ENCODE measurements at places on chromosomes 11 and 22. TPM values are rescaled to one million over a fixed set of nuclear protein-coding genes. Genes with fewer than 3 reads are reported as not detected.
A peak's percentile ranks its signal among the peaks of the same experiment; 100 is the strongest.

- no peak for DNase-seq
Measured at GRCh38 chr11:16815047-16815767, 76.8 kb downstream of the C11orf58 start.

DNA sequence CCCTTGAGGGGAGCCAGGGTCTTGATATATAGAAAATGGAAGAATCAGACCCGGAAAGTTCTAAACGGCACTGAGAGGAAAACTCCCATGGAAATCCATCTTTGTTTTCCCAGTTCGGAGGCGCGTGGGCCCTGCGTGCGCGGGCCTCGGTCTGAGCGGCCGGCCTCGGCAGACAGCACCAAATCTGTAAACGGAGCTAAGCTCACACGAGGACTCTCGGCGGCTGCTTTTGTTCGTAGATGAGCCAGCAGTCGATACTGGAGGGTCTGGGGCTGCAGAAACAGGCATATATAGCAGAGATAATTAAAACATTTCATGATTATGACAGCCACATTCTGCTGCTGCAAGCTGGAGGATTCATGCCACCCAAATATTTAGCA is 68.5 kb upstream of the PPARA start:
- no peak for DNase-seq

GRCh38 chr11:58652726-58653280 is 30.3 kb downstream of the CNTF start:
- no peak for DNase-seq

DNA sequence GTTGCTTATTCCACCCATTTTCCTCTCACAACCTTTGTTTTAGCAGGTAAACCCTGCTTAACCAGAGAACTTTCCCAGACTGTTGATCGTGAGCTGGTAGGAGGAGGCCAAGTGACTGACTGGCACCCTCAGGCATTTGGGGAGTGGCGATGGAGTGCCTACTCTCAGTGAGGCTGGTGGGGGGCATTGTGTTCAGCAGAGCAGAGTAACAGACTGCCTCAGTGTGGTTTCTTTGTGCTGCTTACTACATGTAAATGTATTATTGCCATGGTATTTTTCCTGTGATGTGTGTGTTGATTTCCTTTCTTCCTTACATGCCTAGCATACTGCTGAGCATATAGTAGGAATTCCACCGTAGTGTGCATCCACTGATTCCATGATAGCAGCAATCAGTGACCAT is 2.6 kb downstream of the MARK2 start:
- DNase-seq, result no peak

DNA sequence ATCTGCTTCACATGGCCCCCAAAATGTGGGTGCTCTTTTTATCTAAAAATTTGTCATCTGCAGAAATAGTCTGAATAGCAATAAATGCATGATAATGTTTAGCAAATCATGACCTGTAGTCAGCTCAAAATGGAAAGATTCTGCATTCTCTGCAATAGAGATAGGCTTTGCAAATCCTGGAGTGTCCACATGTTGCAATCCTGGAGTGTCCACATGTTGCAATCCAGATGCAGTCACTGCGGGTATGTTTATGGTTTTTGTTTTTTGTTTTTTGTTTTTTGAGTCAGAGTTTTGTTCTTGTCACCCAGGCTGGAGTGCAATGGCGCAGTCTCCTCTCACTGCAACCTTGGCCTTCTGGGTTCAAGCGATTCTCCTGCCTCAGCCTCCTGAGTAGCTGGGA is 20.2 kb upstream of the LRRC32 start:
- no peak for DNase-seq

- DNase-seq, result no peak
Measured at GRCh38 chr11:95520369-95521132, 269.0 kb downstream of the FAM76B start.

GRCh38 chr11:47766509-47767227 is 473 bp downstream of the FNBP4 start:
- DNase-seq, result peak; percentile 71

- DNase-seq, result no peak
Measured at GRCh38 chr11:77619576-77620198, 17.9 kb downstream of the CLNS1A start.

DNA sequence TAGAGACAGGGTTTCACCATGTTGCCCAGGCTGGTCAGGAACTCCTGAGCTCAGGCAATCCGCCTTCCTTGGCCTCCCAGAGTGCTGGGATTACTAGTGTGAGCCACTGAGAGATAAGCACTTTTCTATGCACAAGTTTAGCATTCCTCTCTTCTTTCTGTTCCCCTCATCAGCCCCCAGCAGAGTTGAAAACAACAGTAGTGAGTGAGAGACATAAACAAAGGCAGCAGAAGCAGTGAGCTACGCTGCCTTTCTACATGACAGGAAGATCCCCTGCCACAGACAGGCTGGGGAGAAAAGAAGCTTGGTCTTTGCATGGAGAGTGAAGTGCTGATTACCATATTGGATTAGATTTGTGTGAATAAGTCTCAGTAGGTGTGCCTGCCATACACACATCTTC is 392.0 kb upstream of the KIRREL3 start:
- no peak for DNase-seq

GRCh38 chr11:60849641-60850520 is 5.9 kb downstream of the PTGDR2 start:
- DNase-seq, result no peak

Gene OR10G4
- not detected for total RNA-seq

Gene TMEM191C
- 0.23 TPM for total RNA-seq

Gene TANGO2
- total RNA-seq, result 25.3 TPM

Gene BARX2
- 0.87 TPM for total RNA-seq

Gene CTSF
- 0.89 TPM for total RNA-seq
